Mucosa of descending colon (tissue), 3 donors: ENCODE measurements at places on chromosomes 4 and X.

DNA sequence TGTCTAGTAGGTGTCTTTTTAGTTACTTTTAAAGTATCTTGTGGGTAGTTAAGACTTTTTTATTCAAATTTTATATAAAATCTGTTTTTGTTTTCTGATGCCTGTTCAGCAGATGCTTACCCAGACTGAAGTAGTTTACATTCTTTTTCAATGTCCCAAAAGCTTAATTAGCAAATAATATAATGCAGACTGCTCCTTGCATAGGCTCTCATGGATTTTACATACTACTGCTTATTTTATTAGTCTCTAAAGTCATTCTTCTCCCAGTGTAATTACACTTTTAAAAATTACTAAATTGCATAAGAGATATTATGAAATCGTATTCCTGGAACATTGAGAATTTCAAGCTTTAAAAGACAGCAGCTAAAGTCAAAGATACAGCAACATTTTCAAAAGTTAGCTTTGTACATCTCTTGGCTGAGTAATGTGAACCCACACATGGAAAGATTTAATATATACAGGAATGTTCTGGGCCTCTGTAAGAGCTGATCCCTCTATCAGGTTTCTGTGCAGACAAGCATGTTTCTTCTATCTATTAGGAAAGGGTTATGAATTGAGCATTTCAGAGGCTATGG, 148.4 kb upstream of the SPRY1 start:
- no peak for DNase-seq

DNA sequence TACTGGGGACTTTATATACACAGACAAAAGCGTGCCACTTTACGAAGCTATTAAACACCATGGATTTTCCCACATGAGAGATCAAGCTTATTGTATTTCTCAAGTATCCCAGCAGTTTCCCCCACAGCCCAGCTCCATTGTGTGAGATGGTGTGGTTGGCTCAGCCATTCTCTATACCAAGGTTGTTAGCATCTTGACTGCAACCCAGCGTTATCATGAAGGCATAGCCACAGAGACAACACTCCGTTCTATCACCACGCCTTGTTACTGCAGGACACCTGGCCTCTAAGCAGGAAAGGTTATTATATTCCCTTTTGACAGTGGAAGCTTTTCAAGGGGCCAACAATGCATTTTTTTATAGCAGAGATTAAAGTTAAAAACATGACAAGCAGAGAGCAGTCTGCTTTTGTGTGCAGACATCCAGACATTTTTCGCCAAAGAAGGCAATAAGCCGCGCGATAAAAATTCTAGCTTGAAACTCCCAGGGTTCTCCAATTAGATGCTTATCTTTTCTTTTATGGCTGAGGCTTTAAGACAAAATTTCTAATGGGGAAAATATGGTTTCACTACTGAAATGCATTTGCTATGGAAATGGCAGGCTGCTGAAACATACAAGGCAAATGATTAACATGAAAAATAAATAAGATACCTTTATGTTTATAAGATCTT, 206.1 kb downstream of the MID1 start:
- DNase-seq = no peak

DNA sequence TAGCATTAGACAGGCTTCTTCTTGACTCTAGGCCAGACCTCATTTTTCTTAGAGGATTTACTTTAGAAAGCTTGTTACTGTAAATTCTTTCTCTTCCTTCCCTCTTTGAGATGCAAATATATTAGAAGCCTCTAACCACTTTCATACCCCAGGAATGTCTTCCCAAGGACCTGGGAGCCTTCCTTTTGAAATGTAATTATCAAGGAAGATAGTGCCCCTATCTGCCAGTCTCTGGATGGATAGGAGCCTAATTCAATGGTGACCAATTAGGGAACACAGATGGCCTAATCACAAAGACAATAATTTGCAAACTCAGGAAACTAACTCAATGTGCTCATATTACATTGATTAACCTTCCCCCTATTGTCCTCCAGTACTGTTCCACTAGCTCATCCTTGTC, 145.6 kb upstream of the DCAF8L1 start:
- no peak for DNase-seq

GRCh38 chr4:7657545-7658297, 223.0 kb upstream of the PSAPL1 start:
- no peak for DNase-seq

- no peak for DNase-seq
Measured at GRCh38 chr4:94802091-94802490, 44.3 kb downstream of the BMPR1B start.

DNA sequence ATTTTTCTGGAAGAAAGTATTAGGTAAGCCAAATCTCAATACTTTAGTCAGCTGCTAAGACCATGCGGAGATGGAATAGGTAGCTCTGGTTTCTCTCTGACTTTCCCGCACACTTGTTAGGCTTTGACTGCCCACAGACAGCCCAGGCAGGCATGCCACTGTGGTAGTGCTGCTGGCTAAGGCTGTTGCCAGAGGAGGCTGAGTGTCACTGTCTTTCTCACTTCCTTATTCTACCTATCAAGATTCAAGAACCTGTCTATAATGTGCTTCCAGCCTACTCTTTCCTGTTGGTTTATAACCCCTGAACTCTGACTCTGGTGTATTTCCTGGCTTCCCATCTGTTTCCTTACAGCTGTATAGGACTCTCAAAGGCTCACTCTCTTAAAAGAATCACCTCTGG, 81.8 kb upstream of the TRPC5 start:
- DNase-seq = no peak

DNA sequence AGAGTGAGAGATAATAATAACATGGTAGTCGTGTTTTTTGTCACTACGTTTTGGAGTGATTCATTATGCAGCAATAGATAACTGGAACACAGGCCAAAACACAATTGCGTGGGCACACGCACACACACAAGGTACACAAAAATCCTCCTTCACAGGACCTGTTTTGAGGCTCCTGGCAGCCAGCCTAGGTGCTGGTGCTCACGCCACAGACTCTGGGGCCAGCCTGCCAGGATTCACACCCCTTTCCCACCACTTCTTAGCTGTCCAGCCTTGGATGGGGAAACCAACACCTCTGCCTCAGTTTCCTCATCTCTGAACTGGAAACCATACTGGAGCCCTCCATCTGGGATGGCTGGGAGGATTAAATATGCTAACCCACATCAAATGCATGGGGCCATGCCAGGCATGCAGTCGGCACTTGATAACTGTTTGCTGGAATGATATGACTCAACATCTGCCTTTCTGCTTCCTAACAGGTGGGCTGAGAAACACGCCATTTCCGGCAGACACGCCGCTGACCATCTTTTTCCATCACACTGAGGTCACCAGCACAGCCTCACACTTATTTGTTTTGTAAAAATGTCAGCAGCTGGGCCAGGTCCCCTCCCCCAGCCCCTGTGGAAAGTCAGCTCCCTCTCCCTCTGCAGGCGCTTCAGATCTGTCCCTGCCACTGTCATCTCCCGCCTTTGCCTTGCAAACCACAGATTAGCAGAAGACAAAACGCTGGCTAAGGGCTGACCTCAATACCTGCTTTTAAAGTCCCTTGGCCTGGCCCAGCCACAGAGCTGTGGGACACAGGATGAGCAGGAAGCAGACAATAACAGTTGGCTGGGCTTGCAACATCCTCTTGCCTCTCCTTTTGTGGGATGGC, 237.5 kb downstream of the BCOR start:
- DNase-seq = peak; percentile 60

GRCh38 chr4:77615153-77615552, 9.5 kb downstream of the CXCL13 start:
- DNase-seq = no peak

DNA sequence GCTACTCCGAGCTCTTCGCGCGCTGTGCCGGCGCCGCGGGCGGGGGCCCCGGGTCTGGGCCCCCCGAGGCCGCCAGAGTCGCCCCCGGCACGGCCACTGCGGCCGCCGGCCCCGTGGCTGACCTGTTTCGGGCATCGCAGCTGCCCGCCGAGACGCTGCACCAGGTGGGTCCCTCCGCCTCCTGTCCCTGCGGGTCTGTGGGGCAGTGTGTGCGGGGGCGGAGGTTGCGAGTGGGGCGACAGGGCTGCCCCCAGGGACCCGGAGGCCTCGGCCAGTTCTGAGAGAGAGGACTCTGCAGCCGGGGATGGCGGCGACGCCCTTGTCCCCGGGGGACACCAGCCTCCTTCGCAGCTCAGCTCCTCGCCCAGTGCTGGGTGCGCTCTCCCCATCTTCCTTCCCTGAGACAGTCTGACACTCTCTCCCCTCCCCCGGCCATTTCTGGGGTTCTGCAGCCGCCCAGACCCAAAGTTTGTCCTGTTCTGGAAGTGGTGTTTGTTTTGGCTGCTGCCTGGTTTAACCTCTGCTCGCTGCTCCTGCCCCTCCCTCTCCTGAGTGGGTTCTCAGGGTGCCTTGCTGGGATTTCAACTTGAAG, 609 bp downstream of the REPS2 start:
- peak; percentile 51 for DNase-seq

GRCh38 chrX:19040373-19040772, 56.5 kb upstream of the PHKA2 start:
- no peak for DNase-seq

DNA sequence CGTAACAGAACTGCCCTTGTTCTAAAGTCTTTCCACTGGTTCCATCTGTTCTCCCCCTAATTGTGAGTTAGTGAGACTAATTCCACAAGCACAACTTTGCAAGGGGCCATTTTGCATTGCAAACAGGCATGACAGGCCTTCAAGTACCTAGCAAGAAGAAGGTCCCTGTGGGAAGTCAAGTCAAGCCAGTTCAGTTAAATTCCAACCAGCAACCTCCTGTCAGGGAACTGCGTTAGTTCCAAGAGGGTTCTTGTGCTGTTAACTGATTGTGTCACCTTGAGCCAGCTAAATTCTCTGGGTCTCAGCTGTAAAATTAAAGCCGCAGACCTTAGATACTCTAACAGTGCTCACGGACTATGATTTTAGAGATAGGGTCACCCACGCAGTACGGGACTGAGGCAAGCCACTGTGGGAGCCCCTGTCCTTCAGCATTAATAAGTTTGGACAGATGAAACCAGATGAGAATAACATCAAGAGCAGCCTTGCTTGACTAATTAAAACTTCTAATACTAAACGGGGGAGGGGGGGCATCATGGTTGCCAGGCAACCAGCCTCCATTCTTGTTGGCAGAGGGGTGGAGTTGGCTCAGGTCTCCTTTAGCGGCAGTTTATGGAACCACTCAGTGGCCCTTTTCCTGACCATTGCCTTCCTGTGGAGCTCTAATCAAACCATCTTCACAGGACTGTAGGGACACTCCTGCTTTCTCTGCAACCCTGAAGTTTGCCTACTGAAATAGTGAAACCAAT, 24.1 kb upstream of the TMEM150C start:
- DNase-seq = no peak

- no peak for DNase-seq
Measured at GRCh38 chr4:149605601-149606378, 209.9 kb downstream of the IQCM start.

- DNase-seq = no peak
Measured at GRCh38 chr4:31442236-31442635, 722.1 kb downstream of the PCDH7 start.

- no peak for DNase-seq
Measured at GRCh38 chr4:158819942-158820786, 51.3 kb downstream of the FNIP2 start.
